GM23338 (cell line): ENCODE measurements at places on chromosomes 6 and 20. TPM values are rescaled to one million over a fixed set of nuclear protein-coding genes. Genes with fewer than 3 reads are reported as not detected.

The CPXM1 gene
- total RNA-seq: 21.5 and 29.3 TPM in 2 replicates

The MAP3K5 gene
- total RNA-seq: 2.8 and 2.9 TPM in 2 replicates

The CDC5L gene
- total RNA-seq: 28.1 and 32.5 TPM in 2 replicates

The CLVS2 gene
- 0.27 and 0.66 TPM in 2 replicates for total RNA-seq

The VSX1 gene
- total RNA-seq: 0.16 and 0.73 TPM in 2 replicates

The BPIFB6 gene
- not detected in 2 replicates for total RNA-seq

The SLC35B3 gene
- 7.5 and 12.9 TPM in 2 replicates for total RNA-seq

The ZNF391 gene
- 12.6 and 22.5 TPM in 2 replicates for total RNA-seq

The MEI4 gene
- 0.16 and 0.63 TPM in 2 replicates for total RNA-seq

The SNX3 gene
- 79.3 and 87.2 TPM in 2 replicates for total RNA-seq

- H3K36me3 ChIP-seq: no peaks in the 10 kb centered on the region
- H3K4me3 ChIP-seq: peak overlapping the region; percentile 76
- DNase-seq: peak; percentile 68
Measured at GRCh38 chr6:3457710-3458602, 1.1 kb upstream of the SLC22A23 start.

- no peaks in the 10 kb centered on the region for H3K27me3 ChIP-seq
- H3K36me3 ChIP-seq: no peaks in the 10 kb centered on the region
- peak; percentile 71 for DNase-seq
- no peak overlapping the region for H3K27ac ChIP-seq
- no peak overlapping the region for H3K4me3 ChIP-seq
Measured at GRCh38 chr6:31386977-31387376, 16.4 kb upstream of the MICA start.

DNA sequence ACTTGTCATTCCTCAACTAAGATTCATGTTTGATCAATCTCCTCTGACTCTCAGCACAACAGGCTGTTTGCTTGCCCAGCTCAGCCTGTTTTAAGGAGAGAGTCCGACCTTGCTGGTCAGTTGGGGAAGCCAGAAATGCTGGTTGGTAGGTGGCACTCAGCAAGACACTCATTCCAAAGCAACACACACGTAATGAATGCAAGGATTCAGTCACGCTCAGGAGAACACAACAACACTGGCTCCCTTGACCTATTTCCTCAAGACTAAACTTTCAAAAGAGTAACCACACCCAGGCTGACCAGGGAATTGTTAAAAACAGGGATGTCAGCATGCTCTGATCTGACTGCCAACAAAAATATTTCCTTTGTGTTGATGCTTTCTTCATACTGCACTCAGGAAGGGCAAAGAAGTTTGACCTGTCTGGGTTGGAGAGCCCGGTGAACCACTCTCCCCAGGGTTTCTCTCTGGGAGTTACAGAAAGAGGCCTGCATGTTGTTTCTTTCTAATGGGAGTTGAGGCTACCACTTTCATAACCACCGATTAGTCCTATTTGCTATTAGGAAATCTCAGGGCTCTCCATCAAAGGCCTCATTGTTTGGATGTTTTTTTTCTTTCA is 25.6 kb upstream of the PREP start:
- no peaks in the 10 kb centered on the region for H3K4me1 ChIP-seq
- H3K4me3 ChIP-seq: no peak overlapping the region
- no peaks in the 10 kb centered on the region for H3K36me3 ChIP-seq
- DNase-seq: no peak

GRCh38 chr6:101344885-101345284 is 48.6 kb upstream of the GRIK2 start:
- H3K4me3 ChIP-seq: no peak overlapping the region
- H3K27me3 ChIP-seq: no peaks in the 10 kb centered on the region
- H3K27ac ChIP-seq: no peak overlapping the region
- H3K36me3 ChIP-seq: no peaks in the 10 kb centered on the region

GRCh38 chr6:79824202-79824601 is 123.2 kb downstream of the ELOVL4 start:
- H3K27ac ChIP-seq: no peak overlapping the region
- no peak overlapping the region for H3K4me3 ChIP-seq
- H3K36me3 ChIP-seq: no peaks in the 10 kb centered on the region

GRCh38 chr20:1146957-1147356 is 28.6 kb downstream of the PSMF1 start:
- H3K4me1 ChIP-seq: no peaks in the 10 kb centered on the region
- H3K36me3 ChIP-seq: no peaks in the 10 kb centered on the region
- no peaks in the 10 kb centered on the region for H3K27me3 ChIP-seq
- DNase-seq: no peak

DNA sequence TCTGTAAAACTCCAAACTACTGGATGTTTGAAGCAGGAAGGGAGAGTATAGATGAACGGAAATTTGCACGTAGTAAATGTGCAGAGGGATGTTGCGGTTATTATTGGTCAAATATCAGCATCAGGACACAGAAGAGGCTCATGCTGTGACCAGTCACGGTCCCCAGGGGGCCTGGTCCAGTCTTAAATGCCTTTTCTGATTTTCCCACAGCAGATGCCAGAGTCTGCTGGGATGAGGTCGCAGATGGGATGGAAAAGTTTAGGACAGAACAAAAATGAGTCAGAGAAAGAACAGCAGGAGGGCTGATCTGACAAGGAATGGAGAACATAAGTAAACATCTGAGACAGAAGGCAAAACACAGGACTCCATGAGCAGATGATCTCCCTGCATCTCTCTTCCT is 11.7 kb upstream of the SIRPG start:
- H3K4me3 ChIP-seq: no peak overlapping the region
- H3K4me1 ChIP-seq: no peaks in the 10 kb centered on the region
- no peak overlapping the region for H3K27ac ChIP-seq
- H3K36me3 ChIP-seq: no peaks in the 10 kb centered on the region

- peak within 1 kb of the TSS; percentile 77 for H3K4me3 ChIP-seq
- H3K27ac ChIP-seq: no peak within 1 kb of the TSS
- 0 out of 2 replicates have a peak, but pooled peaks cover 3% of the 10 kb centered on the region for H3K36me3 ChIP-seq
- DNase-seq: peak; percentile 72
- H3K27me3 ChIP-seq: peaks cover 3% of the 10 kb centered on the region; the same call in 1 of the 2 replicates
Measured at GRCh38 chr6:71288228-71289038, at the start of gene OGFRL1. OGFRL1 (plus strand) TSS chr6:71288811; CDS start chr6:71288937, 126 bp downstream.

DNA sequence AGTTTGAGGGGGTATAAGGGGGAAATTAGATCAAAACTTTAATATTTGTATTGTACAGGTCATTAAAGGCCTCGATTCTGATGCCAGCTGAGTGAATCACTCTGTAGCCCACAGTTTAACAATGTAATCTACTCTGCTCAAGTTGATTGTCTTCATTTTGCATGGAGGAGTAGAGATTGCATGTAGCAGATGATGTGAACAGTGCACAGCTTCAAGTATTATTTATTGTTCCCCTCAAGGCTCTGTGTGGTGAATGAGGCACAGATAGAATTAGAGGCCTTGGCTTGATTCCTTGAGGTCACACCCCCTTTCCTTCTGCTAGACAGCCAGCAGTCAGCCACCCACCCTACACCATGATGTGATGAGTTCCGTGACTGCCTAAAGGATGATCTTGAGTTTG is 38.1 kb downstream of the TXLNB start:
- H3K36me3 ChIP-seq: no peaks in the 10 kb centered on the region
- H3K4me3 ChIP-seq: no peak overlapping the region
- no peak overlapping the region for H3K27ac ChIP-seq
- no peak for DNase-seq
- H3K4me1 ChIP-seq: no peaks in the 10 kb centered on the region

GRCh38 chr6:120899932-120900331 is 434.3 kb downstream of the TBC1D32 start:
- H3K4me3 ChIP-seq: no peak overlapping the region
- no peaks in the 10 kb centered on the region for H3K27me3 ChIP-seq
- H3K36me3 ChIP-seq: no peaks in the 10 kb centered on the region

DNA sequence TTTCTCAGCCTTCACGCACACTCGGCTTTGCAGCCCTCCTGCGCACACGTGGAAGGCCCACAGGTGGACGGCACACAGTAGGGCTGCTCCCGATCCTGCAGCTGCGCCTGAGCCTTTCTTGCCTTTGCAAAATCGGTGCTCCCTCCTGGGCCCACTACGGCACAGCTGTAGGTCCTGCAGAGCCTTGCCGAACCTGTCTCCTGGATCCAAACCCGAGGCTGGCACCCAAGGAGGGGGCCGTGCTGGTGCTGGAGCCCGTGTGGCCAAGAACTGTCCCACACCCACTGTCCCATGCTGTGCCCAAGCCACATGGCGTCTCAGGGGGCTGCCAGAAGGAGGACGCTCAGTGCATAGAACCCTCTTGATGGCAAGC is 227.4 kb downstream of the TTLL2 start:
- no peak overlapping the region for H3K4me3 ChIP-seq
- no peaks in the 10 kb centered on the region for H3K36me3 ChIP-seq
- no peaks in the 10 kb centered on the region for H3K27me3 ChIP-seq
- DNase-seq: no peak
- no peak overlapping the region for H3K27ac ChIP-seq

- peaks cover 3% of the 10 kb centered on the region for H3K4me1 ChIP-seq
- H3K4me3 ChIP-seq: no peak overlapping the region
- DNase-seq: no peak
- no peaks in the 10 kb centered on the region for H3K36me3 ChIP-seq
- H3K27ac ChIP-seq: no peak overlapping the region
Measured at GRCh38 chr20:24437196-24438082, 32.0 kb upstream of the SYNDIG1 start.

GRCh38 chr20:15654208-15654649 is 919.0 kb downstream of the KIF16B start:
- H3K27me3 ChIP-seq: no peaks in the 10 kb centered on the region
- no peak overlapping the region for H3K27ac ChIP-seq
- DNase-seq: peak; percentile 92

GRCh38 chr20:2122936-2123335 is 21.3 kb downstream of the STK35 start:
- DNase-seq: no peak
- no peak overlapping the region for H3K27ac ChIP-seq
- H3K4me3 ChIP-seq: no peak overlapping the region
- 0 out of 2 replicates have a peak, but pooled peaks cover under 1% of the 10 kb centered on the region for H3K36me3 ChIP-seq
- H3K27me3 ChIP-seq: no peaks in the 10 kb centered on the region

DNA sequence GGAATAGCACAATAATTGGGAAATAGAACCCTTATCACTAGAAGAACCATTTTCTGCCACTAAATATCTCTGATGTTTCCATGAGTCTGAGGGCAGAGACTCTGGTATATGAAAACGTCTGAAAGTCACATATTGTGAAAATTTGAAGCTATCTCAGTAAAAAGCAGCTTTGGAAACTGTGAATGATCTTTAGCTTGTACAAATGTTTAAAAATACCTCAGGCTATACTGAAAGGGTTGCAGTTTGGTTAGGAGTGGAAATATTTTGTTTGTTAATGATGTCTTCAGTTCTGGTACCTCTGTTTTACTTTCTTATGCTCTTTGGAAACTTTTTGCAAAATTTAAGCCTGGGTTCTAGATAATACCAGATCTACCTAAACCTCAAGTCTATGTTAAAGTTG is 135.0 kb downstream of the SLC16A10 start:
- H3K36me3 ChIP-seq: no peaks in the 10 kb centered on the region
- H3K4me3 ChIP-seq: no peak overlapping the region
- no peaks in the 10 kb centered on the region for H3K27me3 ChIP-seq
- no peak overlapping the region for H3K27ac ChIP-seq
- no peaks in the 10 kb centered on the region for H3K4me1 ChIP-seq

- no peak for DNase-seq
- H3K36me3 ChIP-seq: no peaks in the 10 kb centered on the region
- H3K27me3 ChIP-seq: no peaks in the 10 kb centered on the region
- H3K4me1 ChIP-seq: peaks cover 19% of the 10 kb centered on the region
Measured at GRCh38 chr6:106056746-106057390, 29.3 kb upstream of the PRDM1 start.

- H3K4me1 ChIP-seq: peaks cover 8% of the 10 kb centered on the region; the same call in 1 of the 2 replicates
- no peak overlapping the region for H3K27ac ChIP-seq
- H3K4me3 ChIP-seq: no peak overlapping the region
- no peak for DNase-seq
Measured at GRCh38 chr20:41547221-41547620, 71.0 kb downstream of the CHD6 start.

- H3K4me3 ChIP-seq: no peak overlapping the region
- H3K27me3 ChIP-seq: no peaks in the 10 kb centered on the region
Measured at GRCh38 chr20:5977223-5977622, 26.8 kb downstream of the MCM8 start.

GRCh38 chr6:112881828-112882780 is 535.0 kb downstream of the RFPL4B start:
- no peaks in the 10 kb centered on the region for H3K4me1 ChIP-seq
- H3K27ac ChIP-seq: no peak overlapping the region
- no peaks in the 10 kb centered on the region for H3K27me3 ChIP-seq
- DNase-seq: no peak

DNA sequence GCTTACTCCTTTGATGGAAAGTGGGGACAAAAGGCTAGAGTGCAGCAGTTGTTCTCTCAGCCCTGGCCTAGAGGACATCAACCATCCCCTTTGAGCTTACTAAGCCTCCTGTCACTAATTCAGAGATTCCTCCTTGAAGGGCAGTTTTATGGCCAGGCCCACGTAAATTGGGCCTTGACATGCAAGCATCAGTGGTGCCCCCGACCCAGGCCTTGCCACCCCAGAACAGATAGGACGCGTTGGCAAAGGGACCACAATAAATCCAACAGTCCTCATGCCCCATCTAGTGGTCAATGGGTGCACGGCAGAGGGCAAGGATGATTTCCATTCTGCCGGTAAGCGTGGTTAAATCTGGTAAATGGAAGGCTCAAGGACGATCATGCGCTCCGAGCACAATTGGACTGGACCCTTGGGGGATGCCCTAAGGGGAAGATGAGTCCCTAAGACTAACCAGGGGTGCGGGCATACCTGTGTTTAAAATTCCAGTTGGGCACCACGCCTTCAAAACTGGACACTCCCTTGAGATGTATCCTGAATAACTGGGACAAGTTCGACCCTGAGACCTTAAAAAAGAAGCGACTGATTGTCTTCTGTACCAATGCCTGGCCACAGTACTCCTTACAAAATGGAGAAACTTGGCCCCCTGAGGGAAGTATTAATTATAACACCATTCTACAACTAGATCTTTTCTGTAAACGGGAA is 32.6 kb downstream of the CEP85L start:
- no peaks in the 10 kb centered on the region for H3K4me1 ChIP-seq
- no peaks in the 10 kb centered on the region for H3K36me3 ChIP-seq
- no peak overlapping the region for H3K27ac ChIP-seq
- no peak overlapping the region for H3K4me3 ChIP-seq
- no peaks in the 10 kb centered on the region for H3K27me3 ChIP-seq

- no peaks in the 10 kb centered on the region for H3K27me3 ChIP-seq
- H3K27ac ChIP-seq: peak overlapping the region; percentile 70; the same call in 1 of the 2 replicates
- peaks cover 8% of the 10 kb centered on the region for H3K4me1 ChIP-seq
- no peak for DNase-seq
- peaks cover 69% of the 10 kb centered on the region for H3K36me3 ChIP-seq
Measured at GRCh38 chr6:158778005-158778527, 41.1 kb downstream of the EZR start.

GRCh38 chr6:11262242-11262641 is 29.8 kb upstream of the NEDD9 start:
- H3K36me3 ChIP-seq: no peaks in the 10 kb centered on the region; the same call in 1 of the 2 replicates
- peaks cover 5% of the 10 kb centered on the region; the same call in 1 of the 2 replicates for H3K4me1 ChIP-seq
- no peak overlapping the region for H3K4me3 ChIP-seq
- H3K27me3 ChIP-seq: no peaks in the 10 kb centered on the region
- no peak overlapping the region for H3K27ac ChIP-seq

- H3K36me3 ChIP-seq: no peaks in the 10 kb centered on the region
- H3K27me3 ChIP-seq: peaks cover 10% of the 10 kb centered on the region
- H3K4me1 ChIP-seq: peaks cover 10% of the 10 kb centered on the region; the same call in 1 of the 2 replicates
- no peak for DNase-seq
- peak overlapping the region; percentile 77 for H3K4me3 ChIP-seq
Measured at GRCh38 chr20:39049148-39049547, 87.0 kb downstream of the DHX35 start.
